HTR-8/SVneo (cell line): ENCODE measurements at places on chromosomes 6 and 20.

GRCh38 chr6:15441215-15441868, 195.5 kb downstream of the JARID2 start:
- peak; percentile 70 for DNase-seq

DNA sequence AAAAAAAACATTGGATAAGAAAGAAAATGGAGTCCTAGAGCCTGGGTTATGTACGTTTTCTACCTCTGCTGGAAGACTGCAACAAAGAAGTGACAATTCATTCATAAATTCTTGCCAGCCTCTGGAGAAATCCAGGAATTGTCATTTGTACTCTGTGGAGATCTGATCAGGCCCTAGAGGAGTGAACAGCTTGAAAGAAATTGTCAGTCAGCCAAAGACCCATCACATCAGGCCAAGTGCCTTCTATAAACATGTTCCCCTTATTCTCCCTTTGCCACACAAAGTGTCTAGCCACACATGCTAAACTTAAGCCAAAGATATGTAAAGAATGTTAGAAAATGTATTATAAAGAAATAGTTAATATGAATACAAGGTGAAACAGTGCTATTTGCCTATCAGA, 152.4 kb downstream of the ADAT2 start:
- no peak for DNase-seq

- no peak for DNase-seq
Measured at GRCh38 chr6:38403548-38403947, 236.2 kb downstream of the BTBD9 start.

DNA sequence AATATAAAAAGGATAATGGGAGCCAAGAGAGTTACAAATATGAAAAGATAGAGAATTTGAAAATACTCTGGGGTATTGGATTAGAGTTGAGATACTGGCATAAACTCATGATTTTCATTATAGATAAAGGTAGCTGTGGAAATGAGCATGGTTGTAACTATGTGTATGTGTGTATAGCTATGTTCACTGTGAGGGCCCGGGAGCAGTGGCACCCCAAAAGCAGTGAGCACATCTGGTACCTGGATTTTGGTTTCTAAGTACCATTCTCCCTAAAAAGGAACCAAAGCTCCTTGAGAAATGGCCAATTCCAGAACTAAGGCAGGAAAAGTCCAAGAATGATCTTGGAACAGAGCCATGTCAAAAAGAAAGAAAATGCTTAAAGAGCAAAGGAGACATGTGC, 202.4 kb upstream of the QKI start:
- no peak for DNase-seq

GRCh38 chr20:59120491-59120890, 43.1 kb upstream of the ZNF831 start:
- no peak for DNase-seq
